ENCODE measurements at places on chromosomes 16 and 17. TPM values are rescaled to one million over a fixed set of nuclear protein-coding genes. Genes with fewer than 3 reads are reported as not detected.

The PPM1D gene
- total RNA-seq, result 12.3 TPM

The SYNGR3 gene
- total RNA-seq, result not detected

The HES7 gene
- not detected for total RNA-seq

DNA sequence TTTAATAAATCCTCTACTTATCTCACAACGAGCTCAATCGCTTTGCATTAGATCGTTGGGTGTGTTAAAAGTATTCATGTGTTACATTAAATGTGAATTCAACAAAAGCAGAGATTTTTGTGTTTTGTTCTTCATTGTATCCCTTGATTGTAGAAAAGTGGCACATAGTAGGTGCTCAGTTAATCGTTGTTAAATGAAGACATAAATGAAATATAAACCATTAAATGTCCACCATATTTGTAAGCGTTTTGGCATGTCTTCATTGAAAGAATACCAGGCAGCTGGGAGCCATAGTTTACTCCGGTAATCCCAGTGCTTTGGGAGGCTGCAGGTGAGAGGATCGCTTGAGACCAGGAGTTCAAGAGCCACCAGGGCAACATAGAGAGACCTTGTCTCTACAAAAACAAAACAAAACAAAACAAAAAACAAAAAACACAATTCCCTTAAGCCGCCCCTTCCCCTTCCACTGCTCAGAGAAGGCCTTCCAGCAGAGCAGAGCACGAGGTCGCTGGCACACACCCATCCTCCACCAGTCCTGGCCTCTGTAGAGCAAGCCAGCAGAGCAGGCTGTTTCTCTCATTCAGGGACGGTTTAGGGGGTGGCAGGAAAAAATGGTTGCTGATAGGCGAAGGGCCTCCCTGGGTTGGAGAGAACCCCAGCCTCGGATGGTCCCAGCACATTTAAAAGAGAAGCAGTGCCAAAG lies 673 bp upstream of the CHD9 start:
- H3K27me3 ChIP-seq, result no peaks in the 10 kb centered on the region
- peaks cover 44% of the 10 kb centered on the region for H3K4me1 ChIP-seq
- H3K27ac ChIP-seq, result peak overlapping the region; percentile 91
- DNase-seq, result peak; percentile 63
- H3K4me3 ChIP-seq, result peak overlapping the region; percentile 87

DNA sequence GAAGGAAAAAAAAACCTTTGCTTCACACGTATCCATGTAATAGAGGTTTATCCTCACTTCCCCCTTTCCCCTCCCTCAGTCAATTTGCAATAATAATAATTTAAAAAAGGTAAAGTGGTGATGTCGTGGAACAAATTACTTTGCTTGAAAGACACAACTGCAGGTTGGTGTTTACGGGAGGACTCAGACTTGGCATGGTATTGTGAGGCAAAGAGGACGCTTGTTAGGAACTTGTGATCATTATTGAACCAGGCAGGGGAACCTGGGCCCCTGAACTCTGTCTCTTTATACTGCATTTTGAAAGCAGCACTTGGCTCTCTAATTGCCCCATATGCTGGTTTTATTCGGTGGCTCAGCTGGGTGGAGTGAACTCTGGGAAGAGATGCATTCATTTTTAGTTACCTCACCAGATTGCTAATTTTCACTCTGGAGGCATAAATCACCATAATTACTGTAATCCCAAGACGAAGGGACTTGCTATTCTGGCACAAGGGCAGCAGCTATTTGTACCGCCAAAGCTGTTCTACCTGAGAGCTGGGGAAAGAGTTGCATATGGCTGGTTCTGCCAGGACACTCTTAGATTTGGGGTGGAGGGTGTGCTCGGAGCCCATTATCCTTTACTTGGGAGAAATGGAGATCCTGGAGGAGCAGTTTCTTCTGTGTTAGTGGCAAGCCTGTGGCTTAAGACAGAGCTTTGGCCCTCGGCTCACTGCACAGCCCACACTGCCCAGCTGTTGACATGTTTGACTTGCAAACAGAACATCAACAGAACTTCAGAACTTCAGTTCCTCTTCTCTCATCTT lies 5.7 kb upstream of the DHX8 start:
- H3K27me3 ChIP-seq, result no peaks in the 10 kb centered on the region
- no peaks in the 10 kb centered on the region for H3K4me1 ChIP-seq
- H3K36me3 ChIP-seq, result no peaks in the 10 kb centered on the region
- no peak overlapping the region for H3K27ac ChIP-seq

- no peaks in the 10 kb centered on the region for H3K36me3 ChIP-seq
- no peak for DNase-seq
- H3K27ac ChIP-seq, result no peak overlapping the region
- peaks cover 16% of the 10 kb centered on the region for H3K4me1 ChIP-seq
- H3K4me3 ChIP-seq, result no peak overlapping the region
Observed at GRCh38 chr17:28918295-28918694, 15.4 kb upstream of the DHRS13 start.

DNA sequence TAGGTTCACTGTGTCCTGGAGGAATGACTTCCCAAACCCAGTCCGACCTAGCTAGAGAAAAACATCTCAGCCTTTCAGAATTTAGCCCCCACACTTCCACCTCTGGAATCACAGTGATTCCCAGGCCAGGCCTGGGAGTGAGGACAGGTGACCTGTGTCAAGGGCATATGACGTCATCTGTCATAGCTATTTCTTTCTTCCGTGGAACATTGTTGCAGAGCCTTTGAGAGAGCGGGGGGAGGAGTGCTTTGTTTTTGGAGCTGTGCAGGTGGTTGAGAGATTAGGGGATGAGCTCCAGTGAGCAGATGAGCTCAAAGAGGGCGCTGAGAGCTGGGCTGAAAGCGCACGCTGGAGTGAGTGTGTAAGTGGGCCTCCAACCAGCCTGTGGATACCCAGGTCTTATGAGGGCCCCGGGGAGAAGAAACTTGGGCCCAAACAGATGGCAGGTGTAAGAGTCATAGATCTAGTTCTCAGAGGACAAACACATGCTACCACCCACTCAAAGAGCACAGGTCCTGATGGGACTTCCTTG lies 344.8 kb downstream of the SNX29 start:
- H3K4me3 ChIP-seq, result no peak overlapping the region
- H3K27me3 ChIP-seq, result no peaks in the 10 kb centered on the region
- DNase-seq, result no peak
- no peak overlapping the region for H3K27ac ChIP-seq
- H3K4me1 ChIP-seq, result no peaks in the 10 kb centered on the region
- no peaks in the 10 kb centered on the region for H3K36me3 ChIP-seq

Data from adrenal gland (tissue), 19 donors.